Stimulated activated CD8-positive, alpha-beta memory T cell treated with anti-CD3 and anti-CD28 coated beads, Interleukin-7, amount 100 ng/mL, for 4 hours (primary cell): ENCODE measurements at places on chromosomes 11 and 22.

DNA sequence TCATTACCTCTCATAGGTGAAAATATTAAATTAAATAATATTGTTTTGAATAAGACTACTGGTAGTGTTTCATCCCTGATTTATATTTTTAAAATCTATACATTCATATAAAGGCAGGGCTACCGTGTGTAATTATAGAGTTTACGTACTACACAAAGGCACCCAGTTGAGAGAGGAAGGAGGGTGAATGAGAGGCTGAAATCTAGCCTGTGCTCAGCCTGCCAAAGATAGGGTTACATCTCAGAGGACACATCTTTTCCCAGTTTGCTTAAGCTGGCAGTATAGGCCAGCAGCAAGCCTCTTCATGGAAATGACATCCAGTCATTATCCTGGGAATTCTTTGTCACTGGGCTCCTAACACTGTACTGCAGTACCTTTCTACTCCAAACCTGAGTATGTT is 7.5 kb upstream of the B3GNT6 start:
- DNase-seq: no peak

DNA sequence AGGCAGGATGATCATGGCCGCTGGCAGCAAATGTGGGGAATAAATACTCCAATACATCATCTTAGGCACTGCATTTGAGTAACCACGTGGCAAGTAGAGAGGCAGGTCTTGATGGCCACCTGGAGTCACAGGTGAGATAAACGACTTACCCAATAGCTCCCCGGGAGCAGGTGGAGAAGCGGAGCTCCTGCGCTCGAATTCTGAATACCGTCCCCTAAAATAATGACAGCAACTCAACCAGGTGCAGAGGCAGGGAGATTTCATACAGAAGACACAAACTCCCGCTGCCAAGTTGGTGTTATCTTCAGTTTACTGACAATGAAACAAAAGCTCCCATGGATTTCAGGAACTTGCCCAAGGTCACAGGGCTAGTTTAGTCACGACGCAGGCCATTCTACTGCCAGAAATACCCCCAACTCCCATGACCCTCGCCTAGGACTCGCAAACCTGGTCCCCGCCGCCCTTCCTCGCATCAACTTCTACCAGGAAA is 437 bp downstream of the SLC43A3 start:
- DNase-seq: no peak

- DNase-seq: no peak
These were observed 8.0 kb downstream of the CSDC2 start for GRCh38 chr22:41568811-41569210.

GRCh38 chr22:35608088-35608487 is 9.0 kb downstream of the MB start:
- DNase-seq: no peak
